Umbilical cord (tissue), 2 donors: ENCODE measurements at places on chromosomes 16 and 17.

DNA sequence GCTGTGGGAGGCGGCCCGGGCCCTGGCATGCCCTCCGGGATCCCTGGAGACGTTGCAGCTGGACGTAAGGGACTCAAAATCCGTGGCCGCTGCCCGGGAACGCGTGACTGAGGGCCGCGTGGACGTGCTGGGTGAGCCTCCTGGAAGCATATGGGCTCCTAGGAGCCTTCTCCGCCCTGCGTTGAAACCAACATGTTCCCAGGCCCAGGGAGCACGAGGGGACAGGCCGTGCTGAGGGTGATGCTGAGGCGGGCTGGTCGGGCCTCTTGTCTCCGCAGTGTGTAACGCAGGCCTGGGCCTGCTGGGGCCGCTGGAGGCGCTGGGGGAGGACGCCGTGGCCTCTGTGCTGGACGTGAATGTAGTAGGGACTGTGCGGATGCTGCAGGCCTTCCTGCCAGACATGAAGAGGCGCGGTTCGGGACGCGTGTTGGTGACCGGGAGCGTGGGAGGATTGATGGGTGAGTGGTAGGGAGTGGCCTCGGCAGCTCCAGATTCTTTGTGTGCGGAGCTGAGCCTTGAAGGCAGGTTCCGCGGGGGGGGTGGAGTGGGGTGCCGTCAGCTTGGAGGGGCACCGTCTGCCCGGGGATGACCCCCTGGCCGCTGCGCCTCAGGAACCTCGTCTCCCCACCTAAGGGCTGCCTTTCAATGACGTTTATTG is 567 bp downstream of the HSD17B1 start:
- DNase-seq, result peak; percentile 47

DNA sequence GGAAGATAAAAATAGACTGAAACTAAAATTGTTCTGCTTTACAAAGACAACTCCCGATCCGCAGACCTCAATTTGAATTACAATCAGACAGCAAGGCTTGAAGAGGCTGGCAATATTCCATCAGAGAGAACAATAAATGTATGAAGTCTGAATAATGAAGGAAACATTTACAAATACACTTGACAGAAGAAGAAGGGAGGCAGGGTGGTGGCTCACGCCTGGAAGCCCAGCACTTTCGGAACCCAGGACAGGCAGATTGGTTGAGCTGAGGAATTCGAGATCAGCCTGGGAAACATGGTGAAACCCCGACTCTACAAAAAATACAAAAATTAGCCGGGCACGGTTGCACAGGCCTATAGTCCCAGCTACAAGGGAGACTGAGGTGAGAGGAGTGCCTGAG is 14.6 kb downstream of the ODF4 start:
- no peak for DNase-seq

- DNase-seq, result no peak
Observed at GRCh38 chr17:58233543-58233942, 4.8 kb upstream of the LPO start.

GRCh38 chr16:9139965-9140364 is 48.5 kb downstream of the HAPSTR1 start:
- DNase-seq, result no peak

DNA sequence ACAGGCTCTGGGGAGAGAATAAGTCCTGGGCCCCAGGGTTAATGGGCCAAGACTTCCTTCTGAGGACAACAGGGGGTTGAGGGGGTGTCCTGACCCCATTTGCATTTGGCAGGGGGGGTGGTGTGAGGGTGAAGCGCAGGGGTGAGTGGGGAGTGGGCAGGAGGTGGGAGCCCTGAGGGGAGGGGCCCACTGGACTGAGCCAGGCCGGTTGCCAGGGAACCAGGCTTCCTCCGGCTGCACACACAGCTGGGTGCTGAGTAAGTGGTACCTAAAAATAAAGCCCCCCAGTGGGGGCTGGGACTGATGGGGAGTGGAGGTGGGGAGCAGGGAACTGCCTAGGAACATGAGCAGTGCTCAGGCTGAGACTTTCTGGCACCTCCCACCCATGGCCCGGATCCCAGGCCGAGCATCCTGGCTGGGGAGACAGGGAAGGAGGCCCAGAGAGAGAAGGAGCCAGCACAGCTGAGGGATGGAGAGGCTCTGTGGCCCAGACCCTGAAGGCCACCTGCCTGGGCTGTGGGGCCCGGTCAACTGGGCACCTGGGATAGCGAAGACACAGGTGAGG is 7.5 kb upstream of the RASD1 start:
- DNase-seq, result no peak

GRCh38 chr17:77332034-77332971 is 191.5 kb downstream of the SEC14L1 start:
- DNase-seq, result no peak

GRCh38 chr17:33753452-33753851 is 460.4 kb upstream of the ASIC2 start:
- DNase-seq, result no peak

DNA sequence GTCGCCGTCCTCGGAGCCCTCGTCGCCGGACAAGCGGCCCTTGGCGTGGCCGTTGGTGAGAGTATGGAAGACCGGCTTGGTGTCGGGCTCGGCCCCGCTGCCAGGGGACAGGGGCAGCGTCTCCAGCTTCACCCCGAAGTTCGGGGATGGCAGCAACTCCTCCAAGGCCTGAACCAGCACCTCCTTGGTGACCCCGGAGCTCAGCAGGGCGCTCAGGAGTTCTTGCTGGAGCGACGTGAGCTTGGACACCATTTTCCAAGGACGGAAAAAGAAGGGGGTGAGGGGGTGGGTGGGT is 279 bp downstream of the HNF1B start:
- no peak for DNase-seq

DNA sequence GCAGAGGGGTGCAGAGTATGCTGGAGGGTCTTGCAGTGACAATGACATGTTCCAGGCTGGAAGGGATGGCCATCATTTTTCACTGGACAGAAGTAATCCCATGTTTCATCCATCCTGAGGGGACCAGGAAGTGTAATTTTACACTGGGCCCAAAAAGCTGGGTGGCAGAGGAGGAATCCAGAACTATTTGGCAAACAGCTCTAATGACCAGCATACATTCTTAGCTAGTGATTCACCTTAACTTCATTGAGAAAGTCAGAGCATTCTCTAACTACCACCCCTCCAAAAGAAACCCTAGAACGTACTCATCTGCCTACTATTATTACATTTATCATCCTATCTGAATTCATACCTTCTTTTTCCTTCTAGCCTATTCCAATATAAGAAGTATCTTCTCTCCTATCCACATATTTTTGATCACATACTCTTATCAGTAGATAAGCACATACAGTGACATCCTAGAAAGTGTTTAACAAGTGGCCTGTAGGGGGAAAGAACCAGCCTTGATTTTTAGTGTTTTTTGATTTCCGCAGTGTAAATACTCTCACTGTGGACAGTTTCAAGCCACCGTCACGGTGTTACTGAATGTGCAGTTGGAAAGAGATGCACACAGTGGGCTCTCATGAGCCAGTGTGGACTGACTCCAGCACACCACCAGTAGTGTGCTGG is 118.1 kb downstream of the FTO start:
- DNase-seq, result peak; percentile 33

- peak; percentile 62 for DNase-seq
Observed at GRCh38 chr16:75028544-75029135, 29.8 kb downstream of the ZNRF1 start.

DNA sequence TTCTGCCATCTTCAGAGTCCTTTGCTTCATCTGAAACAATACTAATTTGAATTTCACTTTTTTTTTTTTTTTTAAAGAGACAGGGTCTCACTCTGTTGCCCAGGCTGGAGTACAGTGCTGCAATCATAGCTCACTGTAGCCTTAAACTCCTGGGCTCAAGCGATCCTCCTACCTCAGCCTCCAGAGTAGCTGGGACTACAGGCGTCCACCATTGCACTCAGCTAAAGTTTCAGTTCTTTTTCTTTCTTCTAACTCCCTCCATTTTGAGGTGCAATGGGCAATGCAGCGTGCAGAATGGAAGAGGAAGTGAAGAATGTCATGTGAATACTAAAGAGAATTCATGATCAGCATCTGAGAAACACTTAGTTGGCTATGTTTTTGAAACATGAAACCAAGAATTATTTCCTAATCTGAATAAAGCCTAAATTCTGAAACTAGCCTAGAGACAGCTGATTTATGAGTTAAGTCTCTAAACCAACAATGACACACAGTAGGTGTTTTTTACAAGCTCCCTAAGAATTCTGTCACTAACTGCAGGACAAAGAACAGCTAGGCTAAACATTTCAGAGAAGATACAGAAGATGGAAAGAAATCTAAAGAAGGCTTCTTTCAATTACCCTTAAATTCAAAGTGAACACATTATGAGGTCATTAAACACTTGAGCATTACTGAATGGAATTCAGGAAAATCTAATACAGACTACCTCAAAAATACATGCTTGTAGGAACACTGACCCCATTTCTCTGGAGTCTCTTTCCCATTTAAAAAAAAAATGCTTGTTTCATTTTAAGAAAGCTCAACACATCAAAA is 21.0 kb downstream of the SNN start:
- DNase-seq, result no peak

DNA sequence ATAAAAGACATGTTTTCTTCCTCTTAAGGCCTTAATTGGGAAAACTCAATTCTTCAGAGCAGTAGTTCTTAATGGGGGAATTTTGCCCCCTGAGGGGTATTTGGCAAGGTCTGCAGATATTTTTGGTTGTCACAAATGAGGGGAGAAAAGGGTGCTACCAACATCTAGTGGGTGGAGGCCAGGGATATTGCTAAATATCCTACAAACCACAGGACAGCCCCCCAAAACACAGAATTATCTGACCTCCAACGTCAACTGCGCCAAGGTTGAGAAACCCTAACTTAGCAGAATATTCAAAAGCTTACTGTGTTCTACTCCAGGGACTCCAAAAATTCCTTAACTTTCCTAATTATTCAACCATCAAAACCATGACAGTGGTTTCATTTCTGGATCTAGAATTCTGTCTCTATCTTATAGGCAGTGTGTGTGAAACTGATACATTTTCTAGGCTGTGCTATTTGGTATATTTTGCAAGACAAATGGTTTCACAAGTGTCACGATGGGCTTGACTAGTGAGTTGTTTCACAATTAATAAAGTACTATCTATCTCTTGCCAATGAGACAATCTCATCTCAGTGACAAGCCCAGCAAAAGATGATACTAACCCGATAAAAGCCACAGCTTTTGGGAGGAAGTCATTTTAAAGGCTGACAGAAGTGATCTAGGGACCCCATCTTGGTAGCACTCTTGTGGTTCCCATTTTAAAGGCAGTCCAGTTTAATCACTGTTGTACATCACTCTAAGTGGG is 14.7 kb downstream of the TXNDC11 start:
- no peak for DNase-seq

DNA sequence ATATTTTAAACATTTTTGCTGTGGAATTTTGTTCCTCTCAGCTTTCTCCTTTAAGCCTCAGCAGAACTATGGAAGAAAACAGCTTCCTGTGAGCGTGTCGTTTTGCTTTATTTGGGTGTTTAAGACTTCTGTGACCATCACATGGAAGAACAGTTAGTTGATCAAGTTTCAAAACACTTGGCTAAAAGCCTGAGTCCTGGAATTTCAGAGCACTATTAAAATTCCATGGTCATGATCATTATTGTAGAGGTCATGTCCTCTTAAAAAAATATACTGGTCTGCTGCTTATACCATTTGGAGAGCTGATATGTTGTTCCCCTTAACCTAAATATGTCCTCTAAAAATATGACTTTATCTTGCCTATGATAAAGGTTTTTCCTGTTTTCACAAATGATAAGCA is 12.6 kb upstream of the CDR2 start:
- peak; percentile 70 for DNase-seq

- no peak for DNase-seq
Observed at GRCh38 chr16:73447846-73448245, 399.9 kb upstream of the ZFHX3 start.

- peak; percentile 24 for DNase-seq
Observed at GRCh38 chr16:89574681-89575246, 794 bp upstream of the CPNE7 start.

DNA sequence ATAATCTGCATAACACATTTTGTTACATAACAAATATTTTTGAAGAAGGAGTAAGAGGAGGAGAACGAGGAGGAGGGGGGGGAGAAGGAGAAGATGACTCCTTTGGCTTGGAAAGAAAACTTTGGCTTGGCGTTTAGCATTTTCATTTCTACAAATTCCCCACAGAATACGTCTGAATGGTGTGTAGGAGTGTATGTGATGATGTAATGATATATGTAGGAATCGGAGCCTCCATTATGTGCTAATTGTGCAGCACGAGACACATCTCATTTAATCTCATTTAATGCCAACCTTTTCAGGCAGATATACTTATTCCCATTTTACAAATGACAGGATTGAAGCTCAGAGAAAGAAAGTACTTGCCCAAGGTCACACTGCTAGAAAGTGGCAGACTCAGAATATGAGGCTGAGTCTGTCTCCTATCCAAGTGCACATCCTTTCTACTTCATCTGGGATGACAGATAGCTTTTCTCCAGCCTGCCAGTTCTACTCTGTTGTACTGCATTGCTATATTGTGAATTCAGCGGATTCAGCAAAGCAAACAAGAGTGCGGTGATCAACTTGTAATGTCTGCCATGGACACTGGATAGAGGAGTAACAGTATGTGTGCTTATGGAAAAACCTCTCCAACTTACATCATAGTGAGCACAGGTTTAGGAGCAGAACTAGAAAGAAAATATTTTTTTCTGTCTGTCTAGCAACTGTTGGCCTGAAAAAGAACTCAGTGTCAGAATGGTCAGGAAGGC is 10.4 kb upstream of the SLC47A2 start:
- no peak for DNase-seq
